Naive thymus-derived CD4-positive, alpha-beta T cell (primary cell): ENCODE measurements at places on chromosomes 1 and 21. TPM values are rescaled to one million over a fixed set of nuclear protein-coding genes. Genes with fewer than 3 reads are reported as not detected.
A peak's percentile ranks its signal among the peaks of the same experiment; 100 is the strongest.

Gene C1orf94
- total RNA-seq = not detected in 2 replicates

Gene CELA2B
- not detected for total RNA-seq

DNA sequence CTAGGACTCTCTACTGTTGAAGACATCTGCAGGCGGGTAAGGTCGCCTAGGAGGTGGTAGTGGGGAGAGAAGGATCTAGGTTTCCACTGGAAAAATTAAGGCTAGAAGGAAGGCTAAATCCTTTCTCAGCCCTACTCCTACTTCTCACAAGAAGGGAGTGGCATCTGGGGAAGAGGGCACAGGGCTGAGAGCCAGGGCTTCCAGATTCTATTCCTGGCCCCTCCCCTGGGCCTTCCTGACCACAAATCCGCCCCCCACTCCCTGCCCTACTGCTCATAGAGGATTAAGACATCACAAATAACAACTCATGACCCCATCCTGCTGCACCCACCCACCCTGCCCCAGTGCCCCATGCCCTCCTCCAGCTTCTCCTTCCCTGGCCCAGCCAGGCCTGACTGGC is 2.5 kb downstream of the PHLDA3 start:
- no peak overlapping the region for H3K27ac ChIP-seq
- no peaks in the 10 kb centered on the region for H3K4me1 ChIP-seq
- peaks cover 6% of the 10 kb centered on the region for H3K27me3 ChIP-seq
- H3K4me3 ChIP-seq = no peak overlapping the region
- no peaks in the 10 kb centered on the region for H3K36me3 ChIP-seq

DNA sequence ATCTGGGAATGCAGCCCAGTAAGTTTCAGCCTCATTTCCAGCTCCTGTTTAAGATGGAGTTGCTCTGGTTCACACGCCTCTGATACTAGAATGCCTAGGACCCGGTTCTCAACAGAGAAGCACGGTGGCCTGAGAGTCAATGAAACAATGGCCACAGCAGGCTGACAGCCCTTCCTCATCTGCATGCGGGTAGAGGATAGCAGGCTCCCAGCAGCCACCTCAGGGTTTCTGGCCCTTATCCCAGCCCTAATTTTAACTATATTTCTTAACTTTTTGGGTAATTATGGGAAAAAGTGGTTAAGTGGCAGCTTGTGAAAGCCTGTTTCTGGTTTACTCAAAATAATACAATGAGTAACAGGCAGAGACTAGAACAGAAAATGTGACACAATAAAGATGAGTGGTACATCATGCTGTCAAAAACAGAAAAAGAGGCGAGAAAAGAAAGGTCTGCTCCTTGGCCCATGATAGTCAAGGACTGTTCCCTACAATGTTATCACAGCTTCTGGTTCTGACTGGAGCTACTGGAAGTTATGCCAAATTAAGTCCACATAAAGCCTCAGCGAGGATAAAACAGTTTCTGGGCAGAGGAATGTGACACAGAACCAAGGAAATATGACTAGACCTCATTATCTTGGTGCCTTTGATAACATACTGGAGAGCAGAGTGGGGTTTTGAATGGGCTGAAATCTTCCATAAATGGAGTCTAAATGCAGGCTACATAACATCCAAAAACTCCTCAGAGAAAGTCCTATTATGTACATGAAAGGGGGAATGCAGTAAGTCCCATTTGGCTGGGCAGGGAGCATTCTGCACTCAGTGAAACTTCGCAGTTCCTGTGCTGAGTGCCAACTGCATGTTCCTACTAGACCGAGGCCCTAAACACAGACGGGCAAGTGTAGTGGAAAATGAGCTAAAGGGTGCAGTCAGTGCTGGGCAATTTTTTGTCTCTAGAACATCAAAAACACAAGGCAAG is 92.1 kb downstream of the NIBAN1 start:
- no peak overlapping the region for H3K27ac ChIP-seq
- no peaks in the 10 kb centered on the region for H3K27me3 ChIP-seq
- no peaks in the 10 kb centered on the region for H3K36me3 ChIP-seq

- no peak overlapping the region for H3K27ac ChIP-seq
- no peaks in the 10 kb centered on the region for H3K27me3 ChIP-seq
- H3K4me3 ChIP-seq = peak overlapping the region; percentile 22
These were observed 59.5 kb downstream of the RHOU start for GRCh38 chr1:228794810-228795209.

GRCh38 chr21:34877485-34878128 is 171.5 kb downstream of the RUNX1 start:
- peaks cover 28% of the 10 kb centered on the region for H3K36me3 ChIP-seq
- H3K4me3 ChIP-seq = no peak overlapping the region
- DNase-seq = no peak
- H3K27ac ChIP-seq = no peak overlapping the region
- no peaks in the 10 kb centered on the region for H3K4me1 ChIP-seq
- H3K27me3 ChIP-seq = no peaks in the 10 kb centered on the region

GRCh38 chr1:210747112-210747511 is 386.8 kb downstream of the KCNH1 start:
- no peak overlapping the region for H3K4me3 ChIP-seq
- H3K27ac ChIP-seq = no peak overlapping the region
- no peaks in the 10 kb centered on the region for H3K27me3 ChIP-seq

- no peaks in the 10 kb centered on the region for H3K4me1 ChIP-seq
- H3K27me3 ChIP-seq = no peaks in the 10 kb centered on the region
- H3K27ac ChIP-seq = no peak overlapping the region
- no peaks in the 10 kb centered on the region for H3K36me3 ChIP-seq
- no peak overlapping the region for H3K4me3 ChIP-seq
These were observed 46.4 kb upstream of the RGS21 start for GRCh38 chr1:192270398-192270797.

DNA sequence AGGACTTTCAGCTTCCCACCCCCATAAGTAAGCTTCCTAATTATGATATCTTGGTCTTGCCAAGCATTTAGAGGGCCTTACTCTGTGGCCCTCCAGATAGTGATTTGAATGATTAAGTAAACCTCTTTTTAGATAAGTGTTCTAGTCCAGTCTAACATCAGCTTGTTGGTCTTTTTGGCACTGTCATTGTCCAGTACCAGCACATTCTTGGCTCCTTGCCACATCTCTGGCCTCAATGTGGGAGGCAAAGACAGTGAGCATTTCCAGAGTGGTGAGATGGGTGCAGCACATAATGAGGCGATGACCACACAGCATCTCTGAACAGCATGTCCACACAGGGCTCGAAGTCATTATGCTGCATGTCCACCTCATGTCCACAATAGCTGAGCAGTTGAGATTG is 6.1 kb downstream of the CAPZA1 start:
- DNase-seq = no peak
- H3K4me3 ChIP-seq = no peak overlapping the region
- no peaks in the 10 kb centered on the region for H3K27me3 ChIP-seq

DNA sequence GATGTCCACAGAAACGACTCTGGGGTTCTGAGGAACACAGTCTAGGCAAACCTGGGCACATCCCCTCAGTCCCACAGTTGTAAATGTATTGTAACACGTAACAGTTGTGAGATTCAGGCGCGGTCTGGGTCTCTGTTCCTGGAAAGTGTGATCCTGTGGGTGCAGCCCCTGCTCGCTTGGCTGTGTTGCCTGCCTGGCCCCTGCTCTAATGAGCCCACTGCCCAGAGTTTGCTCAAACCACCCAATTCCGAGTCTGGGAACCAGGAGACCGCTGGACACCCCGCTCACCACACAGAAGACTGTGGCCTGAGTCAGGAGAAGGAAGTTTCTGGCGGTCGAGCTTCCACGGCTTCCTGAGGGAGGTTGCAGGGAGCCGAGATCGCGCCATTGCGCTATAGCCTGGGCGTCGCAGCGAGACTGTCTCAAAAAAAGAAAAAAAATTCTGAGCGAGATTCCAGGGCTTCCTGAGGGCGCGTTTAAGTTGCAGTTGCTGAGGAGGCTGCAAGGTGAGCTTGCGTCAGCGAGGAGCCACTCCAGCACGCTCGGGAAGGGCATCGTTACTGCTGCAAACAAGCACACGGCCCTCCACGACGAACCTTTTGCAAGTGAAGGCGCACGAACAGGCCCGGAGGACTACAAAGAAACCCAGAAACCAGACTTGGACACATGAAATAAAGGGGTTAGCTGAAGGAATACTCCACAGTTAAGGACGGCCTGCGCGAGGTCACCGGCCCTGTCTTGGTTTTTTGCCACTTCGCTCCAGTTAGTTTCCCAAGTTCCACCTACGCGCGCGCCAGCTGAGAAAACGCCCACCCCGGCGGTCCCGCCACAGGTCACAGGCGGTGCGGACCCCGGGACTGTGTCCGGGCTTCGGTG is 1.1 kb downstream of the C21orf58 start:
- H3K4me1 ChIP-seq = peaks cover 16% of the 10 kb centered on the region
- DNase-seq = no peak
- H3K4me3 ChIP-seq = peak overlapping the region; percentile 98
- peaks cover 6% of the 10 kb centered on the region for H3K36me3 ChIP-seq

DNA sequence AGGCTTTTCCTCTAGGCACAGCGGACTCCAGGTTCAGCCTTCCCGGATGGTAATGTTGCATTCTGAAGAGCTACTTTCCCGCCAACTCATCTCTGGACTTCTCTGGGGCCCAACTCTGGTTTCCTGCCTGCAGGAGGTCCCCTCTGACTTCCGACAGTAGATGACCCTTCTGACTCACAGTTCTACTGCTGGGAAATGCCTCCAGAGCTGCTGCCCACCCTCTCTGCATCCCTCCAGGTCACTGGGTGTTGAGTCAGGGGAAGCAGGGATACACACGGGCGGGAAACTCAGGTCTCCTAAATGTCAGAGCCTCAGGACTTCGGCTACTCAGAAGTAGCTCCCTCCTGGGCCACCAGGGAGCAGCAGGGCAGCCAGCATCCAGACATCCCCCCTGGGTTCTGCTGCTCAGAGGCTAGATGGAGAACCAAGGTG is 2.1 kb upstream of the KIF21B start:
- no peak overlapping the region for H3K4me3 ChIP-seq
- no peak for DNase-seq
- H3K36me3 ChIP-seq = no peaks in the 10 kb centered on the region
- peak overlapping the region; percentile 40 for H3K27ac ChIP-seq
- peaks cover 39% of the 10 kb centered on the region for H3K4me1 ChIP-seq

DNA sequence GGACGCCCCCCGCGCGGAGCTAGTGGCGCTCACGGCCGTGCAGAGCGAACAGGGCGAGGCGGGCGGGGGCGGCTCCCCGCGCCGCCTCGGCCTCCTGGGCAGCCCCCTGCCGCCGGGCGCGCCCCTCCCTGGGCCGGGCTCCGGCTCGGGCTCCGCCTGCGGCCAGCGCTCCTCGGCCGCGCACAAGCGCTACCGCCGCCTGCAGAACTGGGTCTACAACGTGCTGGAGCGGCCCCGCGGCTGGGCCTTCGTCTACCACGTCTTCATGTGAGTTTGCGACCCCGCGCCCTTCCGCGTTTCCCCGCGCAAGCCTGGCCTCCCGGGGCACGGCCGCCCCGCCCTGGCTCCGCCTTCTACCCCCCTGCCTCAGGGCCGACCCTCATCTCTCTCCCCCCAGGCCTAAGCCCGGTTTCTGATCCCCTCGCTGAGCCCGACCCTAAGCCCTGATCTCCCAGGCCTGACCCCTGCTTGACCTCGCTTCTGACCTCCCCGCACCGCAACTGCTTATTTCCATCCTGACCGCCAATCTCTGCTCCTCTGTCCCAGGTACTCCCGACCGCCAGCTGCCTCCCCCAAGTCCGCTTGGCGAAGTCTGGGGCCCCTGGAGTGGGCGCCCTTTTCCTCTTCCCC is 669 bp downstream of the KCNQ4 start:
- no peak overlapping the region for H3K27ac ChIP-seq
- H3K4me3 ChIP-seq = no peak overlapping the region
- H3K4me1 ChIP-seq = no peaks in the 10 kb centered on the region
- DNase-seq = no peak
- peaks cover 8% of the 10 kb centered on the region for H3K27me3 ChIP-seq
